ENCODE measurements at places on chromosomes 5 and 9. TPM values are rescaled to one million over a fixed set of nuclear protein-coding genes. Genes with fewer than 3 reads are reported as not detected.

DNA sequence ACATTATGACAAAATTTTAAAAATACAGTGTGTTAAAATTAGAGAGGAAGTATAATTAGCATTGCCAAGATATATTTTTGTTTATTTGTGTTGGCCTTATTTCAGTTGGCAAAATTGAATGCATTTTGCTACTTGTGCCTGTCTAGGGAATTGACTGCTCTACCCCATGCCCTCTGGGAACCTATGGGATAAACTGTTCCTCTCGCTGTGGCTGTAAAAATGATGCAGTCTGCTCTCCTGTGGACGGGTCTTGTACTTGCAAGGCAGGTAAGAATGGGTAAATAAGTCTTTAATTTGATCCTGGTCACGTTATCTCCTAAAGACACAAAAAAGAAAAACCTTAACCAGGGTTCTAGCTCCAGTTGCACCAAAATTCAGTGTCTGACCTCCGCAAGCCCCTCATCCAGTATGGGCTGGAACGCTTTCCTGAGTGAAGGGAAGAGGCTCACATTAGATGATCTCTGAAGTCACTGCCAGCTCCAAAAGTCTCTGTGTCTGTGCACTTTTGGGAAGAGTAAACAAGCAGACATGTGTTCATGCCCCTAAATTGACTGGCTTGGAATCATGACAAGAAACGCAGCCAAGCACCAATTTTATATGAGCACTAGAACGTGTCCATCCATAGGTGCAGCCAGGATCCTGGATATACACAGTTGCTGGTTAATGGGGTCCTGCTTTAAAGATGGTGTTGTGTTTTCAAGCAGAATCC lies 98.3 kb upstream of the PRRC1 start:
- H3K4me3 ChIP-seq: no peak overlapping the region
- no peaks in the 10 kb centered on the region for H3K27me3 ChIP-seq
- H3K36me3 ChIP-seq: no peaks in the 10 kb centered on the region
- no peak overlapping the region for H3K27ac ChIP-seq
- DNase-seq: no peak

- no peak overlapping the region for H3K4me3 ChIP-seq
- H3K36me3 ChIP-seq: no peaks in the 10 kb centered on the region
- DNase-seq: peak; percentile 40
- H3K27me3 ChIP-seq: no peaks in the 10 kb centered on the region
- H3K27ac ChIP-seq: no peak overlapping the region
- no peaks in the 10 kb centered on the region for H3K4me1 ChIP-seq
Measured at GRCh38 chr9:134566196-134566847, 75.3 kb upstream of the COL5A1 start.

DNA sequence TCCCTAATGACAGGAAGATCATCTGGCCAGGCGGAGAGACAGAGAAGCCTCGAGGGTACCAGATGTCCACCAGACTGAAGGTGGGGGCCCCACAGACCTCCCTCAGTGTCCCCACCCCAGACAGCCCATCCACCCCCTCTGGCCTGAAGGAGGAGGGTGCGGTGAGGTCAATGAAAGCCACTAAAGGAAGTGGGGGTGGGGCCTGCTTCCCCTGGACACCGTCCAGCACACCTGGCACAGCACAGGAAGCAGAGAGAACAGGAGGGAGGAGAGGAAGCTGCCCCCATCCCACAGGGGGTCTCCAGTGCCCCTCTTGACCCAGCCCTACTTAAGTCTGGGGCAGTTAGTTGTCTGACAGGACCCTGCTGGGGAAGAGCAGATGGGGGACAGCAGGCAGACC lies 11.2 kb downstream of the LRRC26 start:
- no peak for DNase-seq
- H3K4me1 ChIP-seq: no peaks in the 10 kb centered on the region
- H3K27ac ChIP-seq: no peak overlapping the region
- no peak overlapping the region for H3K4me3 ChIP-seq

DNA sequence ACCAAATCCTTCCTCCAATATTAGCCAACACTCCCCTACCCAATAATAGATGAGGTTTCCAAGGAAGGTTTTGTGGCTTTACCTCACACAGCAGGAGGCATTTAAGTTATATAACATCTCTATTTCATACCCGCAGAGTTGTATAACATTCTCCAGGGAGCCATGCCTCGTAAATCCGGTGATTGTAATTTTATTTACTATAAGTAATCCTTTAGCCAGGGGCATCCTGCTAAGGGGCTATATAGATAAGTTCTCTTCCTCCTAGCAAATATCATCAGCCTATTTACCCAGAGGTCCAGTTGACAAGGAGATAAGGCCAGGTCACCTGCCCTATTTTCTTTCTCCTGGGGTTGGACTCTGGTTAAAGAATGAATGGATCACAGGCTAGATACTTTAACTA lies 2051.0 kb downstream of the EFNA5 start:
- H3K4me3 ChIP-seq: no peak overlapping the region
- no peak overlapping the region for H3K27ac ChIP-seq
- no peaks in the 10 kb centered on the region for H3K36me3 ChIP-seq
- H3K27me3 ChIP-seq: no peaks in the 10 kb centered on the region
- DNase-seq: no peak

The TPPP gene
- total RNA-seq: 12.2 TPM

DNA sequence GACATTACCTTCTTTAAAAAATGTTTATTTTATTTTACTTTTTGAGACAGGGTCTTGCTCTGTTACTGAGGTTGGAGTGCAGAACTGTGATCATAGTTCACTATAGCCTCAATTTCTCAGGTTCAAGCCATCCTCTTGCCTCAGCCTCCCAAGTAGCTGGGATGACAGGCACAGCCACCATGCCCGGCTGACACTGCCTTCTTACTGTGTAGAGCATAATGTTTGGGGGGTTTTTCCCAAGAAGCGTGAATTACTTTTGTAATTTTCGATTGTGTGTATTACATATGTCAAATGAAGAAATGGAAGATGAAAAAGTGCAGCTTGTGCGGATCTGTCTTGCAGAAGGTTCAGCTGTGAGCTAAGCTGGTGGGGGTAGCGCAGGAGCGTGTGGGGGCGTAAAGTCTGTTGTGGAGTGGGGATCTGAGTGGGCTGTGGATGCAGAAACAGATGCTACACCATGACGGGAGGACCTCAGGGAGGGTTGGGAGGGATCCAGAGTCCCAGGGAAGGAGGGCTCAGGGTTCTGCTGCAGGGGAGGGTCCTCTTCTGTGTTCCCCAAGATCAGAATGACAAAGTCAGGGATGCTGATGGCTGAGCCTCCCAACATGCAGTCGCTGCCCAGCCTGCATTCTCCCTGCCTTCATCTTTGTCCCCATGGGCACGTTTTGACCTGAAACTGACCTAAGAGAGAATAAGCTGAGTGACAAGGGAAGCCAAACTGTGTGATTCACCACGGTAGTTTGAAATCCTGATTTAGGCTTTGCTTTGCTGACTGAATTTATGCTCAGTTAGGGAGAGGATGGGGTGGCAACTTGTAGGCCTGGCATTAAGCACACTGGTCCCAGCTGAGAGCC lies 6.8 kb upstream of the ANKRD33B start:
- H3K27ac ChIP-seq: no peak overlapping the region
- H3K4me3 ChIP-seq: no peak overlapping the region
- peaks cover 6% of the 10 kb centered on the region for H3K4me1 ChIP-seq
- no peaks in the 10 kb centered on the region for H3K27me3 ChIP-seq

All from right atrium auricular region (tissue), 2 donors.